8988T (cell line): ENCODE measurements at places on chromosomes 11 and 22.

DNA sequence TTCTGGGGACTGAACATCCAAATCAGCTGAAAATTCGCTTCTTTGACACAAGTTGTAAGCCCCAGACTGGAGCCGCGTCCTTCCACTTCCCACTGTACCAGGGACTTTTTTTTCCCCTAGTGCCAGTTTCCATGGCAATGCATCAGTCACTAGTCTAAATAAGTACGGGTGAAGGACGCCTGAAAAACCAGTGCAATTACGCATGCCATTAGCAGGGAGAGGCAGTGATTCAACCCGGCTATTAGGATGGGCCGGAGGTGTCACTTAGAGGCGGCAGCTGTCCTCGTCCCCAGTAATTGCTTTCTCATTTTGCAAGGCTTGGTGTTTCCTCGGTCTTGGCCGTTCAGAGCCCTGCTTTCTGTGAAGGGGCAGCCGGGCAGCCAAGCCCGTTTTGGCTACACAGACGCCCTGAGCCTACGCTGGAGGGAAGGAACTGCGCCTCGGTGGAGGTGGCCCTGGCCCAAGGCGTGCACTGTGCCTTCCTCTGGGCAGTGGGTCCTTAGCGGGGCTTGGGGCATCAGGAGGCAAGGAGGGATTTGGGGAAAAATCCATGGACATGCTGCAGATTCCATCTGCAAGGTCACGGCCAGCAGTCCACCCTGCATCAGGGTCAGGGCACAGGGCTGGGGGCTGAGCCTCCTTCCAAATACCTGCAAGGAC, 319.7 kb downstream of the CTTN start:
- DNase-seq = no peak

DNA sequence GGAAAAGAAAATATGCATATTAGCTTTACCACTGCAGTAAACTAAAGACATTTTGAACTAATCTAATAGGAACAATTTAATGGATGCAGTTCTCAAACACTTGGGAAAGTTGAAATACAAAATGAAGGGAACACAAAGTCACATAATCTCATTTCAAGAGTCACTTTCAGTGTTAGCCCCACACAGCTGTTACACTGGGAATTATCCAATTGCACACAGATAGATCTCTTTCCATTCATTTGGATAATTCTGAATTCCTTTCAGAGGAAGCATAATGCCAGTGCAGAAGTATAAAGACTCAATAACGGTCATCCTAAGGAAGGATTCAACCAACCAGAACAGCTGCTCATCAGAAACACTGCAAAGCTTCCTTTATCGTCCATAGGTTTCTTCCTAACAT, 173.3 kb downstream of the GRIA4 start:
- no peak for DNase-seq

DNA sequence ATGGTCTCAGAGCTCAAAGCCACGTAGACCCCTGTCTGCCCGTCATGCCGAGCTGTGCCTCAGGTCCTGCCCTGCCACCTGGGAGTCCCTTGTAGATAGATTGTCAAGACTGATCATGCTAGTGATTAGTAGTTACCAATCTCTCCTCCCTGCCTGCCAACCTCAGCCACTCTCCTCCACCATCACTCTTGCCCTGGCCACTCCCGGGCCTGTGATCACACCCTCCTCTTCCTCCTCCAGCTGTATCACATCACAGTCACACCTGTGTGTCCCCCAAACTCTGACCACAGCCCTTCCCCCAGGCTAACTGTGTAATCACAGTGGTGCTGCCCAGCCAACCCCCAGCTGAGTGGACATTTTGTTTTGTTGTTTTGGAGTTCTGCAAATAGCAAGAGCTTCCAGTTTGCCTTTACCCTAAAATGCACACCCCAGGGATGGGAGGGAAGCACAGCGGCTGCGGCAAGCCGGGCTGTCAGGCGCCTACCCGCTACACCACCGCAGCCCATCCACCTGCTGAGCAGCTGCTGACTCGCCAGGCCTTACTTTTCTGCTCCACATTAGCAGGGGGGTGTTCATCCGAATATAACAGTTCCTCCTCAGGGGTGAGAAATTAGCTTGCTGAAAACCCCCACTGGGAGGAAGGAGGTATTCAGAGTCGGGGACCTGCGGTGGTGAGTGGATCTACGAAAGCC, 45.8 kb downstream of the LRFN4 start:
- DNase-seq = no peak

- DNase-seq = no peak
Measured at GRCh38 chr22:36332623-36333332, 55.0 kb downstream of the MYH9 start.

DNA sequence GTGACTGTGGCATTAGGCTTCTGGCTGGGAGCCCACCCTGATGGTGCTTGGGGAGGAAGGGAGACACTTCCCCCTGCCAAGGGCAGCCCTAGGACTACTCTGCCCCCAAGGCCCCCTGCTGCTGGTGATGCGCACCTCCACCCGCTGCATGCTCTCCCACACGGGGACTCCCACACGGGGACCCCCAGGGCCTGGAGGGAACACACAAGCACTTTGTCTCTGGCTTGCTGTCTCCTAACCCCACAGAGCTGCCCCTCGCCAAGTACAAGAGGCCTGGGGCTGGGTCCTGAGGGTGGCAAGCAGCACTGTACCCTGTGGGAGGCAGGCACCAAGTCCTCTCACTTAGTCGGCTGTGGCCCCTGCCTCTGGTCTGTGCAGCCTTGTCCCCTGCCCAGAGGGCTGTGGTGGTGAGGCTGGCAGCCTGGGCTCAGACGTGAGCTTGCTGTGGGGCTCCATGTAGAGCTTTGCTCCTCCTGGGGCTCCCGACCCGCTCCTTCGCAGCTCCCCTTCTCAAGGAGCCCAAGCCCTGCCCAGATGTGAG, 7.9 kb downstream of the LRRC75B start:
- DNase-seq = no peak

GRCh38 chr11:119936426-119936825, 201.5 kb downstream of the TRIM29 start:
- no peak for DNase-seq

- DNase-seq = no peak
Measured at GRCh38 chr11:125242141-125242775, 77.7 kb downstream of the PKNOX2 start.

DNA sequence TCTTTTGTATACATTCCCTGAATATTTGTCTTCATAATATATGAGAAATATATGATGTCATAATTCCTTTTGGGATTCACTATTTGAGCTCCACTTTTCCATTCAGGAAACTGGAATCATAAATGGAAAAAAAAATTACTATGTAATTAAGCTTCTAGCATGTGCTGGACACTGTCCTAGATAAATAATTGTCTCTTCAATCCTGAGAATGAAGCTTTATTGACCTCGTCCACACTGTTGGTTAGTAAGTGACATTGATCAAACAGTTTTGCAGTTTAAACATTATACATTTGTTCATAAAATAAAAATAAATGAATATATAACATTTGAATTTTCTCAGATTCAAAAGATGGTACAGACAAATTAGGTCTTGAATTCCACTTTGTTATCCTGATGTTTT, 1691.2 kb downstream of the LRRC4C start:
- DNase-seq = no peak

GRCh38 chr11:78138694-78139421, 568 bp downstream of the ALG8 start:
- DNase-seq = no peak

- no peak for DNase-seq
Measured at GRCh38 chr11:96186806-96187205, 156.2 kb downstream of the MAML2 start.

DNA sequence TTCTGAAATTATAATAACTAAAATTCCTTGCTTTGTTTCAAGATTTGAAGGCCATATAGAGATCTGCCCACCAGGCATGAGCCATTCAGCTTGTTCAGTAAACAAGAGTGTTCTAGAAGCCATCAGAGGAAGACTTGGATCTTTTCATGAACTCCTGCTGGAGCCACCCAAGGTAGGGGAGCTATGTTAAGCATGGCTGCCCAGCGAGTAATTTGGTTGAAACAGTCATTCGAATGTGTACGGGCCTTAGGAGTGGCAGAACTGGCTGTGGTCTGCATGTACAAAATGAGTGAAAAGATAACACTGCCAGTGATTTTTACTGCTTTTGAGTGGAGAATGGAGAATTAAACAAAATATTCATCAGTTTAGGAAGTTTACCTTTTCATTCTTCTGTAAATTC, 103.7 kb downstream of the PPP6R3 start:
- DNase-seq = no peak

- peak; percentile 29 for DNase-seq
Measured at GRCh38 chr11:36009473-36009872, 65.6 kb downstream of the LDLRAD3 start.

DNA sequence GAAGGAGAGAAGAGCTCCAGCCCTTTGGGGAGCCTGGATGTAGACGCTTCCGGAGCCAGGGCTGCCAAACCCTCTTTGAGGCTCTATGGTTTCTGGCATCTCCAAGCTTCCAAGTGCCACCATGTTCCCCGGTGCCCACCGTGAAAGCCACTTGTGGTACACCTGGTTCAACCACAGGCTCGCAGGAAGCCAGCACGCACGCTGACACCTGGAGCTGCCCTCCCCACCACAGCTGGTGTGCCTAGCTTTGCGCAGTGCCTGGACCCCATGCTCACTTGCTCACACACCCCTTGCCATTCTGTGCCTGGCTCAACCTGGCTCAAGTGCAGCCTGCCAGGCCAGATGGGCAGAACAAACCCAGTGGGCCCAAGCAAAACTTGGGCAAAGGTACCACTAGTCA, 831.4 kb downstream of the DLG2 start:
- no peak for DNase-seq

GRCh38 chr11:8477151-8477550, 116.9 kb downstream of the STK33 start:
- no peak for DNase-seq

DNA sequence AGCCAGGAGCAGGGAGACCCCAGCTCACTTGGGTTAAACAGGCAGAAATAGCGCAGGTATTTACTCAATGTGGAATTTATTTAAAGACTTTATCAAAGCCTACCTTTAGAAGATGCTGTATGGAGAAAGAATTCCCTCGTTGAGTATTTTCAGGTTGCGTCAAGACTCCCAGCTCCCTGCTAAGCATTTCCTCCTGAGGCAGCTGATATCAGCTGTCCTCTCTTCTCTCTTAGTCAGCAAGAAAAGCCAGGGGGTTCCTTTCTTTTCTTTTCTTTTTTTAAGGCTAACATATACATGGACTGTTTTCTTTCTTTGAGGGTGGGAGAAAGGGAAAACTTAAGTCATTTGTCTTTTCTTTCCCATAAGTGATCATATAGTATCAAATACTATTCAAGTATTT, 125.8 kb upstream of the POU2AF2 start:
- no peak for DNase-seq

GRCh38 chr11:72962717-72963116, 148.5 kb downstream of the ATG16L2 start:
- no peak for DNase-seq

DNA sequence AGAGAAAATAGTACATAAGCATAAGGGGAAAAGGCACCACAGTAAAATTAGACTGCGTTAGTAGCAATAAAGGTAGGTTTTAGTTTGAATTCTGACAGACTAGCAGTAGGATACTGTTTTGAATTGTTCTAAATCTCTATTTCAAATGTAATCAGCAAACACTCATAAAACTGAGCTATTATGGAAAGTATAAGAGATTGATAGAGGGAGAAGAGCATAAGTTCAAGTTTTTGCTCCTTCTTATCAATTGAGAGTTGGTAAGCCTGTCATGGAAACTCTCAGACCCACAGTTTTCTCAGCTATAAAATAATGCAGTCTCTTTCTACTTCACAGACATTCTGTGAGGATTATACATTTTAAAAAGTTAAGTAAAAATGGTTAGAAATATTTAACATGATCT, 840.2 kb upstream of the CNTN5 start:
- no peak for DNase-seq

DNA sequence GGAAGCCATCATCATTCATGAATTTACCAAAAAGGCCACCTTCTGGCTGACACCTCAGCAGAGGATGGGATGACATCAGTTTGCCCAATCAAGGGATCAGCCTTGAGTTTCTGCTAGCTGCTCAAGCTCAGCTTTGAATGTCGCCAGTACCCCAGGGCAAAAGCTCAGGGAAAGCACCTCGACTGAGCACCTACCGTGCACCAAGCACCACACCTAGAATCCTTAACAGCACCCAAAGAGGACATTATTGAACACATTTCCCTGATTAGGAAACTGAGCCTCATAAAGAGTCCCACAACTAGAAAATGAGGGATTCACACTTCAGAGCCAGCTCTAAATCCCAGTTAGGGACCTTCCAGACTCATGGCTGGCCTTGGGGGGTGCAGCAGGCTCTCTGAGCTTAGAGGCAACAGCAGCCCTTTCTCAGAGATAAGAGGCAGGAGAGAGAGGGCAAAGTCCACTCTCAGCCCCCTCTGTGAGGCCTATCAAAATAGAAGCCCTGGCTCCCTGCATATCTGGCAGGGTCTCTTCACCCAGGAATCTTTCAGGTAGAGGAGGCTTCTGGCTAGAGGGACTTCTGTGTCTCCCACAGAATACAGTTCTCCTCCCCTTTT, 13.4 kb upstream of the DAGLA start:
- DNase-seq = no peak

GRCh38 chr22:42930810-42931420, 73.8 kb upstream of the ARFGAP3 start:
- no peak for DNase-seq

GRCh38 chr11:19816817-19817216, 104.2 kb downstream of the NAV2 start:
- DNase-seq = no peak

GRCh38 chr22:24894220-24894975, 52.1 kb downstream of the LHFPL7 start:
- peak; percentile 35 for DNase-seq

DNA sequence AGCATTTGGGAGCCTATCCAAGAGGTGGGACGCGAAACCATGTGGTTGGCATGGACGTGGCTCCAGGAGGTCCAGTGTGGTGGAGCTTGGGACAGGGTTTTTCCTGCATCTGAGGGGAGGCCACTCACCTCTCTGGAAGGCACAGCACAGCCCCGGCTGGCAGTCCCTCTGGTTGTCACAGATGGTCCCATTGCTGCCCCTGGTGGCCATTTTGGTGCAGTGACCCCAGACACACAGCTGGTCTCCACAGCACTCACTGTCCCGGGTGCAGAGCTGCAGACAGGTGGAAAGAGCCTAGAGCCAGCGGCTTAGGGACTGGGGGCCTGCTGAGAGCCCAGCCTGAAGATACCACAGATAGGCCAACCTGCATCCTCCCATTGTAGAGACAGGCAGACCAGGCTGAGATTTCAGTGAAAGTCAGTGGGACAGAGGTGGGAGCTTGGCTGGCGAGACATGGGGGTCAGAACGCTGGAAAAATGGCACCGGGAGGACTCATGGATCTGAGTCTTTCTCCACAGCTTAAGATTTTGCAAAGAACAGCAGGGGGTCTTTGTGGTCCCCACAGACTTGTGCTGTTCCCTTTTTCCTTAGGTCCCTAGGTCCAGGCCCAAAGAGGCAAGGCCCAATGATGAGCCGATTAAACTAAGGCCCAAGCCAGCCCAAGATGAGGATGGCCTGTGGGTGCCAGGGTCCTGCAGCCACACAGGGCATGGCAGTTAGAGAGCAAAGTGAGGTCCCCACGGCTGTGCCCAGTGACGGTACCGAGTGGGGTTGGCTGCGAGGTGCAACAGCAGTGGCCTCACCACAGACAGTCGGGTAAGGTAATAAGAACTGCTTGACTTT, 41.4 kb downstream of the DKK3 start:
- peak; percentile 89 for DNase-seq
